Activated T-cell treated with anti-CD3 and anti-CD28 coated beads, Interleukin-2, amount 50 U/mL, for 48 hours (primary cell): ENCODE measurements at places on chromosomes 12 and 14.

DNA sequence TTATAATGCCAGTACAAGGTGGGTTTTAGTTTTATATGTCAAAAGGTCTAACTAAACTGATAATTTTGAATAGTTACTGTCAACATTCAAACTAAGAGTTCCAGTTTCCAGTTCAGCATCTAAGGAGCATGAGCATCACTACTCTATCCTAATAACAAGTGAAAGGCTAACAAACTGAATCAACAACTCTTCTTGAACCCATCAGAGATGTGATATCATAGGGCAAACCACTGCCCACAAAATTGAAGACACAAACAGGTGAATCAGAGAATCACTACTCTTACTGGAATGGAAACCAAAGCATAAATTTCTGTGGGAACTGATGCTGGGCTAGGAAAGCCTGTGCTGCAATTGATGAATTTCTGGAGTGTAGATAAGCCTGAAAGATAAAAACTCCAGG is 140.7 kb upstream of the GRIP1 start:
- DNase-seq = no peak

- no peak for DNase-seq
Observed at GRCh38 chr14:102867826-102868580, 54.5 kb upstream of the AMN start.

GRCh38 chr14:29461101-29461500 is 466.5 kb downstream of the PRKD1 start:
- DNase-seq = no peak

- DNase-seq = no peak
Observed at GRCh38 chr14:100824091-100824551, 1.8 kb upstream of the MEG3 start.

DNA sequence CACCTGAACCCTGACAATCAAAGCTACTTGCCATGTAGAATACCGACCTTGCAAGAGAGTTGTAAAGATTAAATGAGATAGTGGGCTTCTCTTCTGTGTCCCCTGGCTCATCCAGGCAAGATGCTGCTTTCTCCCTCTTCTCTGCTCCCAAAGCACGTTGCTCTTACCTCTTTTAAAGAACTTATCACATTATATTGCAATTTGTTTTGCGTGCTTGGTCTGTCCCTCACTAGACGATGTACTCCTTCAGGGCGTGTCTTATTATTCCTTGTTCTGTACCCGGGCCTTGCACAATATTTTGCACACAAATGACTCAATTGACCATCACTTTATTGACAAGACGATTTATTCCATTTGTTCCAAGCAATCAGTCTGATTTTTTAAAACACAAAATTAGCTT is 3.3 kb downstream of the DCN start:
- DNase-seq = no peak

DNA sequence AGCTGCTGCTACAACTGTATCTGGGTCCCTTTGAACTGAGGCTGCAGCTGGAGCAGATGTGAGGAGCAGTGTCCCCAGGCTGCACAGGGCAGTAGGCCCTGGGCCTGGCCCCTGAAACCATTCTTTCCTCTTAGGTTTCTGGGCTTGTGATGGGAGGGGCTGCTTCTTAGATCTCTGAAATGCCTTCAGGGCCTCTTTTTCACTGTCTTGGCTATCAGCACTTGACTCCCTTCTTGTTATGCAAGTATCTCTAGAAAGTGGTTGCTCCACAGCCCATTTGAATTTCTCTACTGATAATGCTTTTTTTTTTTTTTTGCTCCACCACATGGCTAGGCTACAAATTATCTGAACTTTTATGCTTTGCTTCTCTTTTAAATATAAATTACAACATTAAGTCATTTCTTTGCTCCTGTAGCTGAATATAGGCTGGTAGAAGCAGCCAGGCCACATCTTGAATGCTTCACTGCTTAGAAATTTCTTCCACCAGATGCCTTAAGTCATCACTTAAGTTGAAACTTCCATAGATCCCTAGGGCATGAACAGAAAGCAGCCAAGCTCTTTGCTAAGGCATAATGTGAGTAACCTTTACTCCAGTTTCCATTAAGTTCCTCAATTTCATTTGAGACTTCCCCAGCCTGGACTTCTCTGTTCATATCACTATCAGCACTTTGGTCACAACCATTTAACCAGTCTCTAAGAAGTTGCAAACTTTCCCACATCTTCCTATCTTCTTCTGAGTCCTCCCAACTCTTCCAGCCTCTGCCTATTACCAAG is 41.1 kb downstream of the ACSM4 start:
- no peak for DNase-seq

- no peak for DNase-seq
Observed at GRCh38 chr12:82504409-82504808, 146.1 kb downstream of the METTL25 start.

DNA sequence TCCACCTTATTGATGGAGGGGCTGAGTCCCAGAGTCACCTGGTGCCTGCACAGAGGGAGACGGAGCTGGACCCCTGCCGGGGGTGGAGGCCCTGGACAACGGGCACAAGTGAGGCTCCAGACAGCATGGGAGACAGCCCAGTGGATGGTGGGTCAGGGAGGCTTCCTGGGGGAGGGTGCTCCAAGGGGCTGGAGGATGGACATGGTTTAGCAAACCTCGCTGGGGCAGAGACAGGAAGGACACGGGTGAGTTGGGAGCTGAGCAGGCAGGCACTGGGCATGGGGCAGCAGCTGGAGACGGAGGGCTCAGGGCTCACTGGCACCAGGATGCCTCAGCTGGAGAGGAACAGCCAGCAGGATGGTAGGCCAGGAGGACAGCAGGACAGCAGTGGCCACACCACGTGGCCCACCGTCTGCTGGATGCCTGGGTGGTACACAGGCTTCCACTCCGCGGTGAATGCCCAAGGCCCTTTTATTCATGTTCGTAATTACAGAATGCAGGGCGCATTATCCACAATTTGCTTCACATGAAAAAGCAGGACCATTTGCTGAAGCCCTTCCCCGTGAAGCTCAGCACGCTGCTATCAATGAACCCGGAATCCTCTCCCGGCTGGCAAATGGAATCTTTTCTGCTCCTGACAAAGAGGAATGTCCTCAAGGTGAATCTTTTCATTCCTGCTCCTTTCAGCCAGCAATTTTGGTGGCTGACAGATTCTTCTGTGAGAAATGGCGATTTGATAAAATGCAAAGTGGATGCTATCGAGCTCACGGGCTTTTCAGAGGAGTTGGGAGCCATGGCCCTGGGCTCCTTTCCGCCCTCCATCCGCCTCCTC is 138.1 kb upstream of the C14orf180 start:
- DNase-seq = peak; percentile 10
